ENCODE measurements at places on chromosomes 2 and 18. TPM values are rescaled to one million over a fixed set of nuclear protein-coding genes. Genes with fewer than 3 reads are reported as not detected.
A peak's percentile ranks its signal among the peaks of the same experiment; 100 is the strongest.

ACTG2 gene
- total RNA-seq = 2.9 TPM

NPHP1 gene
- 9.6 TPM for total RNA-seq

- DNase-seq = peak; percentile 87
Observed at GRCh38 chr2:201465524-201465971, 14.0 kb downstream of the STRADB start.

DNA sequence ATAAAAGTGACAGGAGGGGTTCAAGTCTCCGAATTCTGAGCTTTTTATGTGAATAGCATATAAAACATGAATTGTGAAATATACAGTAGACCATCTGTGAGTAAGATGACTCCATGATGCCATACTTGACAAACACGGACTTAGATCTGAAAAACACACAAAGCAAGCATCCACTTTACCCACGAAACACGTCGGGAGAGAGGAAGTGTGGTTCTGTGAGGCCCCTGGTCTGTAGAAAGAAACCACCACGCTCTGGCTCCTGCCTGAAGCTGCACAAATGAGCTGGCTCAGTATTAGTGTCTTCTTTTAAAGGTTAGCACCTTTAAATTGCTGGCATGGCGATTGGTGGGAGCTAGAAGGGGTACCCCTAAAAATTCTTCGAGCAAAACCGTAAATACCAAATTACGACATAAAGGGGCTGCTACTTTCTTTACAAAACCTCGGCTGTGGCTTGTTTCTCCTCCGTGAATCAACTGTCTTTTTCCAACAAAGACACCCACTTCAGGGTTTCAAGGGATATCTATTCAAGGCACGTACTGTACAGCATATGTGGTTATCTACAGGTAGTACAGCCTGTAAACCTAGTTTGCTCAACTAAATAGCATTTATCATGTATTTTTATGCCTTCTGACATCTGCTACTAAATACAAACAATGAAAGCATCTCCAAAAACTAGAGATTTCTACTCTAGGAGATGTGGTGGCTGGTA lies 70.9 kb downstream of the AFF3 start:
- DNase-seq = no peak

DNA sequence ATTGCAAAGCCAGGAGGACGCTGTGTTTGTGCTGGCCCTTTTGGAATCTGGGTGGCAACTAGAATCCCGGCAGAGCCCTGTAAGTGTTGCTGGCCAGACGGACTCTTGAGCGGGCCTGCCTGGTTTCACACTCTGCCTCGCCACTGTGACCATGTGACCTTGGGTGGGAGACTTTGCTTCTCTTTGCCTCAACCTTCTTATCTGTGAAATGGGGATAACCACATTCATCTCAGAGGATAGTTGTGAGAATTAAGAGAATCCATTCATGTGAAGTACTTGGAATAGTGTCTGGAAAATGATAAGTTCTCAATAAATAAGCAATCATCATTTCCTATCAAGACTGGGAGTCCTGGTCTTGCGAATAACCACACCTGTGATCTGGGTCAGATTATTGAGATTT lies 105.6 kb downstream of the LIPG start:
- DNase-seq = no peak

- no peak for DNase-seq
Observed at GRCh38 chr18:58792086-58792485, 72.6 kb upstream of the ZNF532 start.

DNA sequence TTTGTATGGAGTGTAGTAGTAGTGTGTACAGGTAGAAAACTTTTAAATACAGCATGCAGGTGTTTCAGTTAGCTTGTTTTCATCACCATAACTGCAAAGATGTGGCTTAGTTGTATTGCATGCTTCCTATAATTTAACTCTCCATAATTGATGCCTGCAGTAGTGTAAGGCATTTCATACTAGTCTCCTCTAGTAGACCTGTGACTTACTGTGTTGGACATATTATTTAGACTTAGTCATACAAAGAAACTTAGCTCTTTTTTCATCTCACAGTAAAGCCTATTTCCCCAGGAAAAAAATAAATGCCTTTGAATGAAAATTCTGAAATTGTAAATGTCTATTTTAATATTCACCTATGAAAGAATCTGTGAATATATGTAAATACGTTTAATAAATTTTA lies 52.8 kb upstream of the TWSG1 start:
- no peak for DNase-seq

DNA sequence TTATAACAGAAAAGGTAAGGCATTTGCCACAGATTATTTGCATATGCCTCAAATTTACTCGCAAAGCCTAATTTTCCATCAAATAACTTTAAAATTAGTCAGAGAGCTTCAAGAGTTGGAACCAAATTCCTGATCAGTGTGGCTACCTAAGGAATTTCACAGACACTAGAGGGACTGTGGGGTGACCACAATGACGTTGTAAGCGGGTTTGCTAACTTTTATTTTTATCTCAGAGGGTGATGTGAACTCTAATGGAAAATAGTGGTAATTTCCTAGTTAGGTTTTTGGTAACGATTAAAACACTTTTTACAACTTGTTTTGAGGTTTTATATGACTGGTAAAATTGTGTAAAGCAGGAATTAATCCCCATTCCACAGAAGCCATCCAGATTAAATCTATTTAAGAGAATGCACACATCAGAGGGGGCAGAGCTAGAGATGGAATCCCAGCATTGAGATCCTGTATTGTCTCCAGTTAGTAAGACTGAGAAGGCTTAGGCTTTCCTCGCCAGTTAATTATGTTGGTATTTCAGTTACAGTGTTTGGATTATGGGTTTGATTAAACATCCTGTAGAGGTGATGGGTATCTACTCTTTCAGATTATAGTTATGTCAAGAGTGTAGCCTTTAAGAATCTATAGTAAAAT lies 129.0 kb downstream of the GPD2 start:
- DNase-seq = peak; percentile 92

- DNase-seq = no peak
Observed at GRCh38 chr2:49067971-49068370, 86.3 kb downstream of the FSHR start.

DNA sequence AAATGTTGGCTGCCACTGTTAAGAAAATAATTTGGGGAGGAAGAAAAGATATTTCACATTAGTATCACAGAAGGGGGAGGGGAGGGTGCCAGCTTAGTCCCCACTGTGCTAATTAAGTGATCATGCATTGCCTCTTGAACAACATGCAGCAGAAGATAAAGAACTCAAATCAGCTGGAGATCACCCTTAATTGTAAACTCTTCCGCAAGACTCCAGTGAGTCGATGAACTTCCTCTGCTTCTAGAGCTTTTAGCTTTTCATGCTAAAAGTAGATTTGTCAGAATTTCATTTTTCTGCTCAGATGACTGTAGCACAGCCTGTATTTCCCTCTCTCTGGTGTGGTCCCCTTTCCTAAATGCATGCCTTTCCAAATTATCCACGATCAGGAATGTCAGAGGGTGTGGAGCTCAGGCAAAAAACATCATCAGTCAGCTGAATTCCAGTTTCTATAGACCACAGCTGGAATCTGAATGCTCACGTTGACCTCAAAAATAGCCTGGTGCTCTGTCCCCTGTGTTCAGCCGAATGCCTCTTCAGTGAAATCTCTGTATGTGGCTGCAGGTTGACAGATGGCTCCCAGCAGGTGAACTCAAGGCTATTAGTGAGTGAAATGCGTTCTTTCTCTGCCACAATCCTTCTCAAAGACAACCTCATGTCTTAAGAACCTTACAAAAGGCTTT lies 156.8 kb upstream of the UNC80 start:
- DNase-seq = no peak

All from RPMI7951 (cell line).